ENCODE measurements at places on chromosomes 4 and X.
A peak's percentile ranks its signal among the peaks of the same experiment; 100 is the strongest.

- no peak for DNase-seq
These were observed 183.5 kb upstream of the GPC4 start for GRCh38 chrX:133598601-133599335.

DNA sequence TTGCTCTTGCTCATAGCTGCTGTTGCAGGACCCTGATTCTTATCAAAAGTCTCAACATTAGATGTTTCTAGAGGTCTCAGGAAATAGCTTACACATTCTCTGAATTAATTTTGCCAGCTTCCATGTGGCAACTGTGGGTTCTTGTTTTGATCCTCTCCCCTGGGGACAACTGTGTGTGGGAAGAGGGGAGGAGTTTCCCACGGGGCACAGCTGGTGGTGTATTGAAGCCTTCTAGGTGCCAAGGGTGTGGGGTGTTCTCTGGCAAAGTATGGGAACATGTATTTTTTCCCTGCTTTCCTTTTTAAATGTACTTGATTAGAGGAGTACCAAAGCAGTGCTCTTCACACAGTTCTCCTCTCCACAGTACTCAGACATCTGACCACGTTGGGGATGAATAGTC lies 212.7 kb downstream of the RPA4 start:
- peak; percentile 15 for DNase-seq

DNA sequence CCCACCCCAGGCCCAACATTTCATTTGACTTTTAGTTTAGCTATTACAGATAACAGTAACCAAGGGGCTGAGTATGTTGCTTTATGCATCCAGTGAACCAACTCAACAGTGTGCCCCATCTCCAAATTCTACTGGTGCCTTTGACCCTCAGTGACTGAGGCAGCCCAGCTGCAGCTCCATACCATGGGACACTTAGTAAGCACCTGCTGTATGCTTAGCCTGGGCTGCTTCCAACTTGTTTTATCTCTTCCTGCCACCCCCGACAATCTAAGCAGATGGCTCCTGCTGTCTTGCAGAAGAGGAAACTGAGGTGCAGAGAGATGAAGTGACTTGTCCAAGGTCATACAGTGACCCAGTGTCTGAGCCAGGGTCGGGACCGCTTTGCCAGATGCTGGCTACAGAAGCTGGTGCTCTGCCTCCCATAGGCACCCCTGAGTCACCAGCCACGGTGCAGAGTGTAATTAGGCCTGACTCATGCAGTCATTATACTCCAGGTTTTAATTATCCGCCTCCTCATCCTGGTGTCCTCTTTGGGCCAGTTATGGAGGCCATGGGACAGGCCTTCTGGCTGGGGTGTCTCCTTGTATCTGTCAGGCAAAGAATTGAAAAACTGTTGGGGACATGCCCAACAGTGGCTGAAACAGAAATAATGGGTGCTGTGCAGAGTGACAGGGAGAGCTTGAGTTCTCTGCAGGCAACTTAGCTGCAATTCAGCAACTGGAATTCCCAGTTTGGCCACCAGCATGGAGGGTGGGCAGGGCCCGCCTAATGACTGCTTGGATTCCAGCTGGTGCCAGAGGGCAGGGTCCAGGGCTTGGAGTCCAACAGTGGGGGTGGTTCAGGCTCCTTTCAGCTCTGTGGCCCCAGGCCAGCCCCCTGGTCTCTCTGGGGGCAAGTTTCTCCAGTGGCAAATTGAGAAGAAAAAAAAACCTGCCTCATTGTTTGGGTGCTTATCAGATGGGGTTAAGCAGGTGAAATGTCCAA lies 8.2 kb upstream of the GPR78 start:
- no peak for DNase-seq

GRCh38 chr4:96913441-96914080 lies 1073.7 kb downstream of the PDHA2 start:
- no peak for DNase-seq

GRCh38 chr4:78644744-78645330 lies 93.3 kb downstream of the ANXA3 start:
- DNase-seq, result peak; percentile 83

DNA sequence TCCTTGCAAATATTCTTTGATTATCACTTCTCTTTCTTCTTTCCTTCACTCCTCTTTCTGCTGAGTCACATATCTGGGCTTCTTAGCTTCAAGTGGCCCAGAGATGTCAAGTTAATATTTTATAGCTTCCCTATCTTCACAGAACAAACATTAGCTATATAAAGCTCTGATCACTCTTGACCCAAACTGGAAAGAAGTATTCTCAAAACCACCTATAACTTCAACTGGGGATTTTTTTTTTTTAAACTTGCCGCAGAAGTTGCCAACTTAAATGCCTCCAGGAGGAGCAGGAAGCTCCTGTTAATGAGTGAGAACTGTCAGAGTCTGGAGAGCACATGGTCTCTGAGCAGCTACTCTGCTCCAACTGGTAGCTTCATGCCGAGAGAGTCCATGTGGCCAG lies 233.3 kb upstream of the EDNRA start:
- peak; percentile 47 for DNase-seq

DNA sequence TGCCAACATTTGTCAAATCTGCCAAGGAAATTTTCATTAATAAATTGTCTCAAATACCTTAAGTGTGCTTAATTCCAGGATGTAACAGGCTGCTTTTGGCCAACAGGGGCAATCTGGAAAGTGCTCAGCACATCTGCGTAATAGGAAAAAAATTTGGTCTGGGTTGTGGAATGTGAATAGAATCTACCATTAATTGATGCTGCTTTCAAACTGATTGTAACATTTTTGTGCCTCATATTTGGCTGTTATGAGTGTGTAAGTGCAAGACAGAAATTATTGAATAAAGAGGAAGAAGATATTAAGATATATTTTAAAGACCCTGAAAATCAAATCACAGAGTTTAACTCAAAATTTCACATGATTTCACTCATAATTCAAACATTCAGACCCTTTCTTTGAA lies 41.1 kb downstream of the REELD1 start:
- no peak for DNase-seq

GRCh38 chr4:150769248-150769647 lies 187.3 kb downstream of the MAB21L2 start:
- peak; percentile 88 for DNase-seq

Data from renal cortical epithelial cell (primary cell).